ENCODE measurements at places on chromosomes 13 and 19. TPM values are rescaled to one million over a fixed set of nuclear protein-coding genes. Genes with fewer than 3 reads are reported as not detected.
A peak's percentile ranks its signal among the peaks of the same experiment; 100 is the strongest.

GRCh38 chr19:42006569-42006968 lies 12.5 kb upstream of the ATP1A3 start:
- H3K4me1 ChIP-seq, result no peaks in the 10 kb centered on the region
- no peak overlapping the region for H3K4me3 ChIP-seq

- H3K4me3 ChIP-seq, result no peak overlapping the region
- no peak for DNase-seq
- H3K27ac ChIP-seq, result no peak overlapping the region
- H3K4me1 ChIP-seq, result no peaks in the 10 kb centered on the region
Observed at GRCh38 chr19:19542507-19542906, 4.4 kb downstream of the CILP2 start.

- no peaks in the 10 kb centered on the region for H3K27me3 ChIP-seq
- H3K36me3 ChIP-seq, result no peaks in the 10 kb centered on the region
- no peak overlapping the region for H3K4me3 ChIP-seq
- no peak for DNase-seq
Observed at GRCh38 chr19:6639439-6639838, 30.5 kb downstream of the TNFSF14 start.

Gene GJA3
- not detected for total RNA-seq

GRCh38 chr19:10826231-10826630 lies 9.8 kb downstream of the TMED1 start:
- no peak overlapping the region for H3K4me3 ChIP-seq
- H3K27ac ChIP-seq, result no peak overlapping the region
- no peaks in the 10 kb centered on the region for H3K27me3 ChIP-seq
- no peaks in the 10 kb centered on the region for H3K4me1 ChIP-seq

Gene PSG6
- total RNA-seq, result not detected

Gene ZNF615
- total RNA-seq, result 35.9 TPM

GRCh38 chr13:105679838-105680237 lies 855.6 kb downstream of the EFNB2 start:
- DNase-seq, result no peak
- H3K36me3 ChIP-seq, result no peaks in the 10 kb centered on the region
- H3K27ac ChIP-seq, result no peak overlapping the region

Gene NCAN
- not detected for total RNA-seq

DNA sequence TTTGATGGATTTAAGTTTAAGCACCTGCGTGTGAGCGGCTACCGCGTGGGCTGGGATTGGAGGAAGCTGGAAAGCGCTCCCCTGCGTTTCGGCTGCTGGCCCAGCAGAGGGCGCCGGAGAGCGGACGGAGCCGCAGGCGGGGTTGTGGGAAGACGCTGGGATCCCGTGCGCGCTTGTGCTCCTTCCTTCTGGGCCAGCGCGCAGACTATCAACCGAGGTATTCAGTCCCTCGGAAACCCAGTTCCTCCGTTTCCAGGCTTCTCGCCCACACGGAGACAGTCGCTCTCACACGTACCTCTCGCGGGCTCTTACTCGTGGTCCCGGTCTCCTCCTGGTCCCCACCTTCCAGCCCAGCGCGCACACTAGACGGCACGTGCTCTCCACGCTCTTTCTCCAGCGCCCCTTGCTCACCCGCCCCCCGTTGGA lies 28.8 kb downstream of the EPN1 start:
- no peak overlapping the region for H3K27ac ChIP-seq
- no peaks in the 10 kb centered on the region for H3K4me1 ChIP-seq

GRCh38 chr19:32257326-32258073 lies 87.9 kb upstream of the ZNF507 start:
- DNase-seq, result no peak
- H3K4me3 ChIP-seq, result no peak overlapping the region
- H3K27me3 ChIP-seq, result no peaks in the 10 kb centered on the region
- no peaks in the 10 kb centered on the region for H3K4me1 ChIP-seq
- no peaks in the 10 kb centered on the region for H3K36me3 ChIP-seq

DNA sequence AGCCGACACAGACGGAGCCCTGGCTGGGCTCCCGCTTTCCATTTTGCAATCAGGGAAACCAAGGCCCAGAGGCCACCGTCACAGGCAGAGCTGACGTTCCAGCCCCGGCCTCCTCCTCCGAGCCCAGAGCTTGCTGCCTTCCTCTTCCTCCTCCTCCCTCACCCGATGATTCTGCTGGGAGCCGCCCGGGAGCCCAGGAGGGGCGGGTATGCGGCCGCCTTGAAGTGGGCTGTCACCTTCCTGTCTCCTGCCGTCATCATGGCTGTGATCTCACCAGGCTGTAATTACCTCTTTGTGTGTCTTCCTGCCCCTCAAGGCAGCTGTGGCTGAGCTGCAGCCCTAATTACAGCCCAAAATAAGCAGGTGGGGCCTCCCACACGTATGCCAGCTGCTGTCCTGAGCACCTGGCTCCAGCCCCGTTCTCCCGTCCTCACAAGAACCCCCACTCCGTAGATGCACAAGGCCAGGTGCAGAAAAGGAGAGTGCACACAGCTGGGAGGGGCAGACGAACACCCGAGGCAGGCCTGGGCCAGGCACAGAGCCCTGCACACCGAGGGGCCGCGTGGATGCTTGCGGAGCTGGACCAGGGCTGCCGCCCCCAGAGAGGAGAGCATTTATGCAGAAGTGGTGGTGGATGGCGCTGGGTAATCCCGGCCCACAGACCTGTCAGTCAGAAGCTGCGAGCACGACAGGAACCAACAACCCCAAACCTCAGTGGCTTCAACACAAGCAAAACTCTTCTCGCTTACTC lies 4.0 kb downstream of the TPGS1 start:
- H3K36me3 ChIP-seq, result no peaks in the 10 kb centered on the region
- peak overlapping the region; percentile 37 for H3K4me3 ChIP-seq
- no peak for DNase-seq

GRCh38 chr19:48284896-48285295 lies 15.0 kb downstream of the ZNF114 start:
- no peak for DNase-seq
- H3K27me3 ChIP-seq, result no peaks in the 10 kb centered on the region
- H3K4me3 ChIP-seq, result no peak overlapping the region
- no peak overlapping the region for H3K27ac ChIP-seq
- no peaks in the 10 kb centered on the region for H3K36me3 ChIP-seq

Gene KASH5
- total RNA-seq, result not detected

DNA sequence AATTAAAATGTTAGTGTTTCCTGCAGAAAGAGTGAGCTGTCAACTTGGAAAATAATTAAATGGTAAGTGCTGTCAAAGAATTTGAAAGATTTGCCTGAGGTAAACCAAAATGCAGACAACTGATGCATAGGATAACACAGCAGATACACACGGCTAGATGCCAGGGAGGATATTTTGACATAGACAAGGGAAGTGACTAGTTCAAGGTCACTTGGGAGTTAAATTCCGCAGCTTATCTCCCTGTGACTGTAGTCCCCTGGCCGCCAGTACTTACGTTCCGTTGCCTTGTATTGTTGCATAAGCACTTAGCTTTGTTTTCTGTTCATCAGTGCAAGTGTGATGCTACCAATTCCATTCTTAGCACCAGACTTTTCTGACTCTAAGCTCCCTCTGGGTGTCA lies 247.3 kb upstream of the MAB21L1 start:
- DNase-seq, result no peak
- no peaks in the 10 kb centered on the region for H3K36me3 ChIP-seq
- H3K27ac ChIP-seq, result peak overlapping the region; percentile 70
- no peaks in the 10 kb centered on the region for H3K4me1 ChIP-seq
- H3K4me3 ChIP-seq, result no peak overlapping the region

GRCh38 chr19:29873801-29874575 lies 62.2 kb downstream of the CCNE1 start:
- H3K4me1 ChIP-seq, result no peaks in the 10 kb centered on the region
- H3K4me3 ChIP-seq, result no peak overlapping the region
- no peak overlapping the region for H3K27ac ChIP-seq

DNA sequence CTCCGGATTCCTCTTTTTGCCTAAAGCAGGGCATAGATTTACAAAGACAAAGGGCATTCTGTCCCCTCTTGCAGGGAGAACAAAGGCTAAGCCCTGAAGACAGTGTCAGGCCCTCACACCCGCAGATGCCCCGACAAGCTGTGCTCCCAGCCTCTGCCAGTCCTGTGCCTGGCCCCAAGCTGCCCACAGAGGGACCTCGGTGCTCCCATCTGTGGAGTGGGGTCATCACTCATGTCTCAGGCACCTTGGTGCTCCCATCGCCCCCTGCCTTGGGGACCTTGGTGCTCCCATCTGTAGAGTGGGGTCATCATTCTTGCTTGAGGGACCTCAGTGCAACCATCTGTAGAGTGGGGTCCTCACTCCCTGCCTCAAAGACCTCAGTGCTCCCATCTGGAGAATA lies 24.3 kb downstream of the C13orf46 start:
- H3K4me3 ChIP-seq, result no peak overlapping the region
- no peak overlapping the region for H3K27ac ChIP-seq
- H3K4me1 ChIP-seq, result peaks cover 5% of the 10 kb centered on the region
- H3K36me3 ChIP-seq, result no peaks in the 10 kb centered on the region
- H3K27me3 ChIP-seq, result no peaks in the 10 kb centered on the region

DNA sequence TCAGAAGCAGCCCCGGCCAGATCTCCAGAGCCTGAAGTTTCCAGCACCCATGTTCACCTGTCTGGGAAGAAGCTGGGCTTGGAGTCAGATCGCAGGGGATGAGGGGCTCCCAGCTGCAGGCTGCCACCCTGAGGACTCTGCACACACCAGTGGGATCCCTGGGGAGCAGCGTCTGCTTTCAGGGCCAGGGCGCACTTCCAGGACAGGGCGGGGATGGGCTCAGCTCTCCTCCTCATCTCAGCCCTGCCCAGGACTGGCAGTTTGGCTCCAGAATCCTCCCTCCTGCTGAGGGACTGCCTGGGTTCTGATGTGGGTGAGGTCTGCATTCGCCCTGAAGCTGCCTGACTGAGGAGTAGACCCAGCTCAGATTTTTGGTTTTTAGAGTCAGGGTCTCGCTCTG lies 3.5 kb downstream of the SLC7A9 start:
- no peaks in the 10 kb centered on the region for H3K27me3 ChIP-seq
- H3K4me3 ChIP-seq, result no peak overlapping the region
- no peaks in the 10 kb centered on the region for H3K4me1 ChIP-seq
- no peak overlapping the region for H3K27ac ChIP-seq
- no peaks in the 10 kb centered on the region for H3K36me3 ChIP-seq

GRCh38 chr19:58581227-58582141 lies 8.3 kb upstream of the MZF1 start:
- no peaks in the 10 kb centered on the region for H3K36me3 ChIP-seq
- H3K4me3 ChIP-seq, result no peak overlapping the region
- peak; percentile 80 for DNase-seq
- no peaks in the 10 kb centered on the region for H3K27me3 ChIP-seq
- H3K4me1 ChIP-seq, result no peaks in the 10 kb centered on the region

Gene KIRREL2
- not detected for total RNA-seq

- H3K36me3 ChIP-seq, result no peaks in the 10 kb centered on the region
- H3K27ac ChIP-seq, result no peak overlapping the region
- no peak overlapping the region for H3K4me3 ChIP-seq
- H3K27me3 ChIP-seq, result no peaks in the 10 kb centered on the region
- no peak for DNase-seq
- H3K4me1 ChIP-seq, result no peaks in the 10 kb centered on the region
Observed at GRCh38 chr13:113646376-113646775, 11.6 kb downstream of the ATP4B start.

DNA sequence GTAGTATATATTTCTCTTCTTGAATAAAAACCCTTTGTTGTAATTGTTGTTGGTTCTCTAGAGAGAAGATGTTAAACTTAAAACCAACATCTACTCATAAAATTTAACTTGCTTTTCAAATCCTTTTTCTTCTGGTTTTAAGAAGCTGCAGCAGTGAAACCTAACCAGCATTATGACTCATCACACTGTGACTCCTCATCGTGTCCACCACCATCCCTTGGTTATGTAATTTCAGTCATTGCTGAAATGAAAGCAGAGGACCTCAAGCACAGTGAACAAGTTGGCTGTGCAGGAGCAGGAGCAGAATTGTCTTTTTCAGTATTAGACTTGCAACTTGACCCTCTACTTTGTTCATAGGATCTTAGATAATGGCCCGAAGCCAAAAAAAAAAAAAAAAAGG lies 64.9 kb upstream of the HTR2A start:
- no peak for DNase-seq
- no peak overlapping the region for H3K4me3 ChIP-seq
- no peak overlapping the region for H3K27ac ChIP-seq
- no peaks in the 10 kb centered on the region for H3K4me1 ChIP-seq

DNA sequence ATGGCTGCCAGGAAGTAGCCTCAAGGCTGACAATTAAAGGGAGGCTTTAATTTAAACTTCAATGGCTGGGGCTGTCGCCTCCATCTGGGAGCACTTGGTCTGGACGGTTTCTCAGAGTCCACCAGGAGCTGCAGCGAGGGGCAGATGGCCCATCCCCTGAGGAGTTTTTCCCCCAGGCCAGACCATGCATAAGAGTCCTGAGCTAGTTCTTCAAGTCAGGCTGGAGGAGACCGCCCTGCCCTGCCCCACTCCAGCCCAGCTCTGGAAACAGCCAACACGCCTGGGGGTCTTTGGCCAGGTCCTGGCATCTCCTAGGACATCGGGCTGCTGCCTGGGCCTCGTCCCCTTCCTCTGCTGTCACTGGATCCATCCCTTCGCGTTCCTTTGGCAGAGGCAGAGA lies 5.3 kb upstream of the ACTN4 start:
- H3K27me3 ChIP-seq, result no peaks in the 10 kb centered on the region
- no peak overlapping the region for H3K27ac ChIP-seq
- DNase-seq, result no peak

DNA sequence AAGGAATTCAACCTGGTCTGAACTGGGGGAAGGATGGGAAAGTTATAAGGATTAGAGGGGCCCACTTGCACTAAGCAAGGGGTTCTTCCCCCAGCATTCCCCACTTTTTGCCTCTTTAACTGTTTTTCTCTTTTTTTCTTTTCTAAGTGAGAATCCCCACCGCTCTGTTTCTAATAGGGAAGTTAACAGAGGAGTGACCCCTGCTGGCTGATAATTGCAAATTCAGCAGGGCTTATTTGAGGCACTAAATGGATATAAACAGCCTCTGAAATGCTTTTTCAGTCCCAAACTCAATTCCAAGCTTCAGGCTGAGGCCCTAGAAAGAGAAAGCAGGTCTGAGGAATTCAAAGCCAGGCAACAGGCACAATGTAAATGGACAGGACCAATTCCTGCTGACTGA lies 38.2 kb upstream of the CEACAM21 start:
- no peak overlapping the region for H3K27ac ChIP-seq
- peaks cover 6% of the 10 kb centered on the region for H3K27me3 ChIP-seq
- H3K36me3 ChIP-seq, result no peaks in the 10 kb centered on the region
- H3K4me3 ChIP-seq, result no peak overlapping the region
- no peaks in the 10 kb centered on the region for H3K4me1 ChIP-seq
- DNase-seq, result no peak

DNA sequence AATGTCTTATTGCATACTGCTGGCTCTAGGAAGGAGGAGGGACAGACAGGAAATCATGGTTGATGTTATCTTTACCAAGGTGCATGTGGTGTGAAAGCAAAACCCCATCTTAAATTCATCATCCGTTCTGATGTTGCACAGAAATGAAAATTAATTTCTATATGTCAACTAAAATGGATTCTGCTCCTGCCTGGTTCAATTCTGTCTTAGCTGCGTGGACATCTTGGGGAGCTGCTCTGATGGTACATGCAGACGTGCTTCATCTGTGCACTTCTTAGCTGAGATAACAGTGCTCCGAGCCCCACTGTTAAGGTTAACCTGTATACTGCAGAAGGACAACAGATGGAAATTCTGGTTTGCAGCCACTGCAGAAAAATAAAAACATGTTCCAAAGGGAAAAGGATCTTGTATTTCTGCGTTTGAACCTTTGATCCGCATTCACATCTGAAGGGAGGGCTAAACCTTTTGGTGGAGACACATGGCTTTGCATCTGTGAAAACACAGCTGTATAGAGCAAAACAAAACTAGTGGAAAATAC lies 155.6 kb downstream of the TM9SF2 start:
- H3K4me1 ChIP-seq, result no peaks in the 10 kb centered on the region
- no peak overlapping the region for H3K4me3 ChIP-seq
- no peak overlapping the region for H3K27ac ChIP-seq
- H3K36me3 ChIP-seq, result no peaks in the 10 kb centered on the region
- DNase-seq, result no peak
- no peaks in the 10 kb centered on the region for H3K27me3 ChIP-seq
